ENCODE measurements at places on chromosomes 6 and 20.
A peak's percentile ranks its signal among the peaks of the same experiment; 100 is the strongest.

- peak; percentile 1 for DNase-seq
Observed at GRCh38 chr20:7113577-7114466, 346.3 kb downstream of the BMP2 start.

DNA sequence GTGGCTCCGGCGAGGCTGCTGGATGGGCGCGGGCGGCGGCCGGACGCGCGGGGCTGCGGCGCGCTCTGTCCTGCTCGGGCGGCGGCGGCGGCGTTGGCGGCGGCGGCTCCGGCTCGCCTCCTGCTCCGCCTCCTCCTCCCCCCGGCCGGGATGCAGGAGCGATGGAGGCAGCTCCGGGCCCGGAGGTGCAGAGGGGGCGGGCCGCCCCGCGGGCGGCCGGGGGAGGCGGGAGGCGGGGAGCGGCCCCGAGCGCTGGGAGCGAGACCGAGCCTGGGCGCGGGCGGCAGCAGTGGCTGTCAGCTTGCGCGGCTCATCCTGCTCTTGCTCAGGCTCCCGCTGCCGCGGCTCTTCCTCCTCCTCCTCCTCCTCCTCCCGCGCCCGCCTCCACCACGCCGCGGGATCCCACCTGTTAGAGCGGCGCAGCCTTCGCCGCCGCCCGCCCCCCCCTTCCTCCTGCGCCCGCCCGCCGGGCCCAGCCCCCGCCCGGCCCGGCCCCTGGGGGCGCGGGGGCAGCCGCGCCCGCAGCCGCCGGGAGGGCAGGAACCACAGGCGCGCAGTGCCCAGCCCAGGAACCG is at the start of gene NOL4L:
TSS of gene NOL4L (minus strand) at position 323 of the 575 bp plus-strand sequence. CDS start 443 bp downstream, outside the sequence.
- peak; percentile 48 for DNase-seq

- no peak for DNase-seq
Observed at GRCh38 chr6:41711323-41712038, 23.9 kb downstream of the TFEB start.

GRCh38 chr20:41169162-41169690 is 31.9 kb downstream of the PLCG1 start:
- DNase-seq = no peak

DNA sequence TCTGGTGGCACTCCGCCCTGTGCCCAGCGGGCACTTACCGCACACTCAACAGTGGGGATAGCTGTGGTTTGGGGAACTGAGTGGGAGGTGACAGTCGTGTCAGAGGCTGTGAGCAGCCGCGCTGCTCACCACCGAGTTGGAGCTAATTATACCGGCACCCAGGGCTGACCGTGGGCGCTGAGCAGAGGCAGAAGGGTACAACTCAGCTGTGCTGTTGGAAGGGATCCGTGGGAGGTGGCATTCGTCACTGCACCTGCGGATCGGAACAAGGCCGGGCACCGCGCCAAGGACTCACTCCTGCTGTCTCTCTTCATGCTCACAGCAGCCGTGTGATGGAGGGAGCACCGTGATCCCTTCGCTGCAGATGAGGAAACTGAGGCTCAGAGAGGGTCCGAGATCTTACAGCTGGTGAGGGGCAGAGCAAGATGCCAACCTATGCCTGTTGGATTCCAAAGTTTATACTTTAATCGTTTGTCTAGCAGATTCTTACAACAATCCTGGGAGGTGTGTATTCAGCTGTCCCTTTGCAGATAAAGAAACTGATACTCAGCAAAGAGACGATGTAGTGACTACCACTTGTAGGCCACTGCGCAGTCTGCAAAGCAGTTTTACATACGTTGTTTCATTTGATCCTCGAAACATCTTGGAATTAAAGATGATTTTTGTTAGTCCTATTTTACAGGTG is 713 bp upstream of the ELMO2 start:
- DNase-seq = no peak

DNA sequence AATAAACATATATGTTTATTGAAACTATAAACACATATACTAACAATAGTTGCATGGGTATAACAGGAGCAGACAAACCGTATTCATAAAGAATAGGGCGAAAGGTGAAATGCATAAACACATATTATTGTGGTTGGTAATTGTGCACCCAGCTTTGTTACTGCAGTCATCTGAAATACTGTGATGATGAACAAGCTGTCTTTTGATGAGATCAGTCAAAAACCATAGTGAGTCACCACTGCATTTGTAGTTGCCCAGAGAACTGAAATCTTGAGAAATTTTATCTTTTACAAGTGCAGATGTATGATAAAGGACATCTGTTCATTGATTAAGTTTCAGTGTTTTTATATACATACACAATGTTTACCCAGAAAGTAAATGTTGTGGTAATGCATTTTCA is 133.7 kb downstream of the MYO6 start:
- peak; percentile 68 for DNase-seq

DNA sequence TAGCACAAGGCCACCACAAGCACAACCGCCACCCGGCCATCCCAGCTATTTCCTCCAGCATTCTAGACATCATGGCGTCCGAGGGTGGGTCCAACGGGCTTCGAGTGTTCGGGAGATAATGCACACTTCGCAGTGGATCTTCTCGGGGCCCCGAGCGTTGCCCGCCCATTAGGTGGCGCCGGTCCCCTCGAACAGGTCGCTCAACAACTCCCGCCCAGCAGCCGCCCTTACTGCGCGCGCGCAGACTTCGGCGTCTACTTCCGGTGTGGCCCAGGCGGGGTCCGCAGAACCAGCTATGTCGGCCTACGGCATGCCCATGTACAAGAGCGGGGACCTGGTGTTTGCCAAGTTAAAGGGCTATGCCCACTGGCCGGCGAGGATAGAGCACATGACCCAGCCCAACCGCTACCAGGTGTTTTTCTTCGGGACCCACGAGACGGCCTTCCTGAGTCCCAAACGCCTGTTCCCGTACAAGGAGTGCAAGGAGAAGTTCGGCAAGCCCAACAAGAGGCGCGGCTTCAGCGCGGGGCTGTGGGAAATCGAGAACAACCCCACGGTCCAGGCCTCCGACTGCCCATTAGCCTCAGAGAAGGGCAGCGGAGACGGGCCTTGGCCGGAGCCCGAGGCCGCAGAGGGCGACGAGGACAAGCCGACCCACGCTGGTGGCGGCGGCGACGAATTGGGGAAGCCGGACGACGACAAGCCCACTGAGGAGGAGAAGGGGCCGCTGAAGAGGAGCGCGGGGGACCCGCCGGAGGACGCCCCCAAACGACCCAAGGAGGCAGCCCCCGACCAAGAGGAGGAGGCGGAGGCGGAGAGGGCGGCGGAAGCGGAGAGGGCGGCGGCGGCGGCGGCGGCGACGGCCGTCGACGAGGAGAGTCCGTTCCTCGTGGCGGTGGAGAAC is at the start of gene HDGFL1:
TSS of gene HDGFL1 (plus strand) at position 286 of the 904 bp plus-strand sequence. CDS start at position 296, 10 bp downstream.
- DNase-seq = no peak

GRCh38 chr6:1665214-1665613 is 55.5 kb downstream of the FOXC1 start:
- DNase-seq = no peak

DNA sequence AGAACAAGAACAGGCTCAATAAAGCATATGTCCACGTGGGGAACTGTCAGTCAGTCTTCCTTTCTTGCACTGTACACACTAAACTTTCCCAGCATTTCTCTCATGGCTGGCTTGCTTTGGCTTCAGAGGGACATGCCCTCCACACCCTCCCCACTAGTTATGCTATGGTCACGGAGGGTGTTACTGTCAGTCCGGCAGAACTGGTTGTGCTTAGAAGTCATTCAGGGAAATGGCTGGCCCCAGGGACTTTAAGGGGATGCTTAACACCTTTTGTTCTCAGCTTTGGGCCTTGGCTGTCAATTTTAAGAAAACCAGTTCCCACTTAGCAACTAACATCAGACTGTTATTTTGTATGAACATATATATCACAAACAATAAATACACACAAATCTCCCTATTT is 55.1 kb downstream of the ELOVL5 start:
- no peak for DNase-seq

GRCh38 chr6:73514746-73515110 is 6.1 kb downstream of the EEF1A1 start:
- DNase-seq = no peak

- no peak for DNase-seq
Observed at GRCh38 chr20:43295263-43295662, 105.6 kb upstream of the PTPRT start.

DNA sequence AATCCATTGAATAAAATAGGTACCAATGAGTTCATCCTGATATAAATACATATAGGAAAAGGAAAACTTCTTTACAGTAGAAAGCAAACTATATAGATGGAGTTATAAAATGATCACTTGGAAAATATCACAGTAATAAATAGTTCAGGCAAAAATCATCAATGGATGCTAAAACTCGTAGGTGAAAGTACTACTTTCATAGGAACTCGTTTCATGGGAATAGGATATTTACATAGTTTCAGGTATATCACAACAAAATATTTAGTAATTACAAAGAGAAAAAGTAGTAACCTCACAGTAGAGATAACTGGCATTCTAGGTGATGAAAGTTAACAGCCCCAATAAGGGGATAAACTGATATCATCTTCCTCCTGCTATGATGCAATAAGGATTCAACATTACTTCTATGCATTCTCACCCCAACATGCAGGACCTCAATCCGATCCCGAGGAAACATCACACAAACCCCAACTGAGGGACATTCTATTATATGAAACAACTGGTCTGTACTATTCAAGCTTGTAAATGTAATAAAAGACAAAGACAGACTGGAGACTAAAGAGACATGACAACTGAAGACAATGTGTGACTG is 13.7 kb downstream of the DDO start:
- no peak for DNase-seq

GRCh38 chr6:152918991-152919390 is 63.9 kb downstream of the FBXO5 start:
- DNase-seq = no peak

GRCh38 chr6:121884620-121885019 is 449.2 kb downstream of the GJA1 start:
- DNase-seq = peak; percentile 36

GRCh38 chr6:118134206-118134605 is 227.1 kb downstream of the SLC35F1 start:
- no peak for DNase-seq

GRCh38 chr6:107386340-107386739 is 73.0 kb downstream of the PDSS2 start:
- DNase-seq = peak; percentile 61

DNA sequence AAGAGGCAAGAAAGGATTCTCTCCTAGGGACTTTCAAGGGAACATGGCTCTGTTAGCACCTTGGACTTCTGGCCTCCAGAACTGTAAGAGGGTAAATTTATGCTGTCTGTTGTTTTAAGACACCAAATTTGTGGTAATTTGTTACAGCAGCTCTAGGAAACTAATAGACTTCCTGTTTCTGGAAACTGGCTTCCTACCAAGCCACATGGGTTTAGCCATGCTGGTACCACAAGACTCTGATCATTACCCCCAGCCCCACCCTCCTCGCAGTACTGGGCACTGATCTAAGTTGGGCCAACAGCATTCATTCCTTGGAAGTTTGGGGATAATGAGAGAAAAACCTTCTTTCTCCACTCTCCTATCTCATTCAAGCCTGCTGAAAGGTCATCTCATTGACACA is 109.5 kb upstream of the SMLR1 start:
- DNase-seq = peak; percentile 15

- DNase-seq = no peak
Observed at GRCh38 chr6:3094815-3095214, 23.7 kb upstream of the BPHL start.

DNA sequence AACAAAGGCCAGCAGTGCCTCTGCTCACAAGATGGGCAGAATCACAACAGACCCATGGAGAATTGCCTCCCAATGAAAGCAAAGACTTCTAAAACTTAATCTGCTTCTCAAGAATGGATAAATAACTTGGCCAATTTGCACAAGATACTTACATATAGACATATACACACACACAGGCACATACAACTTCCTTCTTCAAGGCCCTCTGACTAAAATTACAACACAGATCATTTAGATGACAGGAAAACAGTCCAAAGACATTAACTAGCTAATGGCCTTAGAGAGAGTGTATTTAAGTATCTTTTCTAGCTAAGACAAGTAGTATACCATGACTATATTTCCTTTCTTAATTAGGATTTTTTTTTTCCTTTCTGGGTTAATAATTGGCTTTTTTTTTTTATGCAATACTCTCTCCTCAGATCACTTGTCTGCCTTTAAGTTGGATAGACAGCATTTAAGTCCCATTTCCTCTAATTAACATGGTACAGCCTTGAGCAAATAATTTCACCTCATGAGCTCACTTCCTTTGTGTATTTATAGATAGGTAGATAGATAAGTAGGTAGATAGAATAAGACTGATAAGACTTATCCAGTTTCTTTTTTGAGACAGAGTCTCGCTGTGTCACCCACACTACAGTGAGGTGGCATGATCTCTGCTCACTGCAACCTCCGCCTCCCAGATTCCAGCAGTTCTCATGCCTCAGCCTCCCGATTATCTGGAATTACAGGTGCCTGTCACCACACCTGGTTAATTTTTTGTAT is 70.0 kb downstream of the NRSN1 start:
- DNase-seq = no peak

- no peak for DNase-seq
Observed at GRCh38 chr20:22320245-22320915, 264.0 kb downstream of the FOXA2 start.

- peak; percentile 83 for DNase-seq
Observed at GRCh38 chr20:47318027-47318585, 38.4 kb downstream of the ZMYND8 start.

DNA sequence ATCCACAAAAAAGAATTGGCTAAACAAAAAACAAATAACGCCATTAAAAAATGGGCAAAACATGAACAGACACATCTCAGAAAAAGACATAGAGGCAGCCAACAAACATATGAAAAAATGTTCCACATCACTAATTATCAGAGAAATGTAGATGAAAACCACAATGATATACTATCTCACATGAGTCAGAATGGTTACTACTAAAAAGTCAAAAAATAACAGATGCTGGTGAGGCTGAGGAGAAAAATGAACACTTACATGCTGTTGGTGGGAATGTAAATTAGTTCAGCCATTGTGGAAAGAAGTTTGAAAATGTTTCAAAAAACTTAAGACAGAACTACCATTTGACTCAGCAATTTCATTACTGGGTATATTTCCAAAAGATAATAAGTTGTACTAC is 430.1 kb upstream of the JAG1 start:
- DNase-seq = peak; percentile 65

DNA sequence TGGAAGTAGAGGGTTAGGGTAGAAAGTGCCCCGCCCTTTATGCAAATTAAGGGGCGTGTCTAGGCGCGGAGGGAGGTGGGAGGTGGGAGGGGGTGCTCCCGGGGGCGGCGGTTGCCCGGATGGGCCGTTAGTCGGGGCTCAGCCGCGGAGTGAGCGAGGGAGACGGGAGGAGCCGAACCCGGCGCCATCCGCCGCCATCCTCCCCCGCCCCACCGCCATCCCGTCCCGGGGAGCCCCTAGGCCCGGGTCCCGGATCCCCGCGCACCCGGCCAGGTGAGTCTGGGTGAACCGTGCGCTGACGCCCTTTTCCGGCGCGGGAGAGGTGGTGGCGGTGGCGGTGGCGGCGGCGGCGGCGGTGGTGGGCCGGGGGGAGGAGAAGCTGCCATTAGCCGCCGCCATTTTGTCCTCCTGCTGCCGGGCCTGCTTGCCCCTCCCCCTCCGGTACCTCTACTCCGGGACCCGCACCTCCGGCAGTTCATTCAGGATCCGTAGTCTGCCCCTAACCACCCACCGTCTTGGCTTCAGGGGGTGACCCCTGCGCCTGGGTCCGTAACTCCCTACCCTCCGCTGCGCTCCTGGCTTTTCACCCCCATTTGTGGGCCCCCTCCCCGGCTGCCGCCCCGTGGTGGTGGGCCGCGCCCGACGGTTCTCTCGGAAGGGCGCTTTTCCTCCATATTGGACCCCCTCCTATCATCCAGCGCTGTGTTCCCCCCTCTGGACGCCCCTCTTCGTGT is at the start of gene PRRC2A:
TSS of gene PRRC2A (plus strand) at position 130 of the 734 bp plus-strand sequence. CDS start 2,075 bp downstream, outside the sequence.
- no peak for DNase-seq

GRCh38 chr20:57008217-57008616 is 258.2 kb downstream of the BMP7 start:
- peak; percentile 52 for DNase-seq

Data from EH (cell line).